ENCODE measurements at places on chromosomes 11 and 22.

- DNase-seq: no peak
Observed at GRCh38 chr11:123410218-123410549, 19.9 kb upstream of the GRAMD1B start.

DNA sequence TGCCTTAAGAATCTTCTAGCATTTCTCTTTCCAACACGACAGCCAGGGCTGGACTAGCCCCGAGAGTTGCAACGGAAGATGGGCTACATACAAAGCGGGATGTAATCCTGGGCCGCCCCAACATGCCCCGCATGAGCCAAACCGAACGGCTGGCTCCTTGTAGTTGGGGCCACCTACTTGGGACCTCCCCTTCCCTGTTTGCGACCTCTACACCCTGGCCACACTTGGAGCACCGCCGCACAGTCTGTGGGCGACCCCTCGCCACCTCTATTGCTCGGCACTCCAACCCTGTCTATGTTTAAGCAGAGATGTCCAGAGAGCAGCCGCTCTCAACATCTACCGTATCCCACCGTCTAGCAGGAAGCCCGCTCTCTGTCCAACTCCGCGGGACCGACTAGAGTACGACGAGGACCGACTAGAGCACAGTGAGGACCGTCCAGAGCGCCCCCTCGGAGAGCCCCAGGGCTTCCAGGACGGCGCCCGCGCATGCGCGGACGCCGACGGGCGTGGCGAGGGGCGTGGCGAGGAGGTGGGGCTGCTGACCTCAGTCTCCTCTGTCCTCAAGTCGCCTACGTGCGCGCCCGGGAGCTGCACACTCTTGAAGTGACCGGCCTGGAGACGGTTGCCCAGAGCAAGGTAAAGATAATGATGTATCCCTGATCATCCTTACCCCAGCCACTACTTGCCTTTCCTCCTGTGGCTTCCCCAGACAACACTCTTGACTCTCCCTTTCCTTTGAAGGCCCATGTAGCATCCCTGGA is 32.3 kb downstream of the NEAT1 start:
- peak; percentile 44 for DNase-seq

- DNase-seq: no peak
Observed at GRCh38 chr11:106585061-106585460, 433.2 kb downstream of the GUCY1A2 start.

DNA sequence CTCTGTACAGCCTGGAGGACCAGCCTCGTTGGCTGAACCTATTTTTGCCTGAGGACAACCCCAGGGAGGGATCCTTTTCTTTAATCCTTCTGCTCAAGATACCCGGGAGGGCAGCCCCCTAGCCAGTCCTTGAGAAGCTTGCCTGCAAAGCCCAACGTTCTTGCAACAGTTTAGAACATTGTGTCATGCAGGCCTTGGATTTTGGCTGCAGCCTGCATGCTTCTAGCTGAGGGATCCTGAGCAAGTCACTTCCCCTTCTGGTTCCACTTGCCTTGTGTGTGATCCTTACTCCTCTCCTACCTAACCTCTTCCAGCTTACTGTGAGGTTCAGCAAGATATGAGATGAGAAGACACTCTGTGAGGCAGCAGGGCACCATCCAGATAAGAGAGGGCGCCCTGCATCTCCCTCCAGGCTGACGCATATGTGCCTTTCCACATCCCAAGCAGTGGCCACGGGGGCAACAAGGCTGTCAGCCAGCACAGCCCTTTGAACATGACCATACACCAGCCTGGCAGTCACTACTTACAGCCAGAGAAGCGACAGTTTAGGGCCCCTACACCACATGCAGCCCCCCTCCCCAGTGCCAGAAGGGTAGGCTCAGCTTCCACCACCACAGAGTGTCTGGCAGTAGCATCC is 76.1 kb downstream of the C11orf58 start:
- DNase-seq: no peak

DNA sequence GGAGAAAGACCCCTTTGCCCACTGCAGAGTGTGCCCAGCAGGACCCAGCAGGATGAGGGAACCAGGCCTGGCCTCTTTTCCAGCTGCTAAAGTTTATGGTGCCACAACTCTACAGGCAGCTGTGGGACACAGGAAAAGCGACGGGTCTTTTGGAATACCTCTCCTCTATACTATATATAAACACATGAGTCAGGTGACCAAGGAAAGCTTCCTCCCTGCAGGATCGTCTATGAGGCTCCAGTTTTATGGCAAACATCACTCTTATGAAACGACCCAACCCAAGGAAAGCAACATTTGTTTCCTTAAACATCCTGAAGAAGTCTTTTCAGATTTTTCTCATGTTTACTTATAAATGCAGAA is 102.8 kb upstream of the AKIP1 start:
- DNase-seq: no peak

DNA sequence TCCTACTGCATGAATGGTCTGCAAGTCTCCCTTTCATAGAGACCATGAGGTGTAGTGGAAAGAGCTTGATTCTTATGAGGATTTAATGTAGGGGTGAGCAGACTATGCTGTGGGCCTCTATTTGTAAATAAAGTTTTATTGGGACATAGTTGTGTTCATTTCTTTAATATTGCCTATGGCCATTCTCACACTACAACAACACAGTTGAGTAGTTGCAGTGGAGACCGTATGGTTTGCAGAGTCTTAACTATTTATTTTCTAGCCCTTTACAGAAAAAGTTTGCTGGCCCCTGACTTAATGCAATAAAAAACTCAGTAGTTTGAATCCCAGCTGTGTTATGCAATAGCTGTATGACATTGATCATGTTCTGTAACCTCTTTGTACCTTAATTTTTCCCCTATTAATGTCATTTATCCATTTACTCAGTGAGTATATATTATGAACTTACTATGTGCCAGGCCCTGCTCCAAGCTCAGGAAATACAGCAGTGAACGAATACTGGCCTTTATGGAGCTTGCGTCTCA is 106.3 kb downstream of the ATXN10 start:
- DNase-seq: no peak

DNA sequence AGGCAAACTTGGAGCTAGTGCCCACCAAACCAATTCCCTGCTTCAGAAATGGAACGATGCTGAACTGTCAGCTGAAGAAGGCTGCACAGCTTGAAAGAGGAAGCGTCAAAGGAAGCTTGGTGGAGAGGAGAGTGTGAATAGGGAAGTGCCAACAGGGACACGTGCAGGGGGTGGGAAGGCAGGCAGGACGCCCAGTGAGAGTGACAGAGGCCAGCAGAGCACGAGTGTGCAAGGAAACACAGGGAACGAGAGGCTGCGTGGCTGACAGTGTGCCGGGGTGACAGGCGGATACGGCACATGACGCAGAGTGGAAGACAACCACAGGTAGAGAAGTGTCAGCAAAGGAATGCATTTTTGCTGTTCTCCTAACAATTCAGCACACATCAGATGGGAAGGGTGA is 196.4 kb downstream of the LARGE1 start:
- no peak for DNase-seq

DNA sequence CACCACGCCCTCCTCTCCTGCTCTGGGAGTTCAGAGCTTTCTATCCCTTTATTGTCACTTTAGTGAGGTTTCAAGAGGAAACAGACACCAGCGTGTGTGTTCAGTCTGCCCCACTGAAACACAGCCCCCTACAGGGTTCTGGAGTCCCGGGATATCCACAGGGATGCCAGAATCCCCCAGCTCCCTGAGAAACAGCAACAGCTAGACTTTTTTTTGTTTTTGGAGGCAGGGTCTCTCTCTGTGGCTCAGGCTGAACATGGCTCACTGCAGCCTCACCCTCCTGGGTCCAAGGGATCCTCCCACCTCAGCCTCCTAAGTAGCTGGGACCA is 10.4 kb downstream of the SULT4A1 start:
- DNase-seq: no peak

GRCh38 chr11:19664886-19665548 is 47.6 kb upstream of the NAV2 start:
- no peak for DNase-seq

DNA sequence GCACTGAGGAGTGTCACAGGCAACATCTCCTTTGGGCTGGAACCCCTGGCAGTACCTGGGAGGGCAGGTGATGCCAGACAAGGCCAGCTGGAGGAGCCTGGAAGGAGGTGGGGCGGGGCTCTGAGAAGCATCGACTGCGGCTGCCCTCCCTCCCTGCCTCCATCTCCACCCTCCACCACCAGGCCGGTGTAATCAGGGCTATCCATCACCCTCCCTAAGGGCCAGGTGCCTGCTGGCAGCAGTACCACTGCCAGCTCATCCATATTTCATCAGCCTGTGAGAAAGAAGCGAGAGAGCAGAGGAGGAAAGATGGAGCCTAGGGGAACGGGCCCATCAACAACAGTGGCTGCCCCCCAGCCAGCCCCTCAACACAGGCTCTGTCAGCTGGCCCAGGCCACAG is 51.4 kb upstream of the RASD2 start:
- no peak for DNase-seq

DNA sequence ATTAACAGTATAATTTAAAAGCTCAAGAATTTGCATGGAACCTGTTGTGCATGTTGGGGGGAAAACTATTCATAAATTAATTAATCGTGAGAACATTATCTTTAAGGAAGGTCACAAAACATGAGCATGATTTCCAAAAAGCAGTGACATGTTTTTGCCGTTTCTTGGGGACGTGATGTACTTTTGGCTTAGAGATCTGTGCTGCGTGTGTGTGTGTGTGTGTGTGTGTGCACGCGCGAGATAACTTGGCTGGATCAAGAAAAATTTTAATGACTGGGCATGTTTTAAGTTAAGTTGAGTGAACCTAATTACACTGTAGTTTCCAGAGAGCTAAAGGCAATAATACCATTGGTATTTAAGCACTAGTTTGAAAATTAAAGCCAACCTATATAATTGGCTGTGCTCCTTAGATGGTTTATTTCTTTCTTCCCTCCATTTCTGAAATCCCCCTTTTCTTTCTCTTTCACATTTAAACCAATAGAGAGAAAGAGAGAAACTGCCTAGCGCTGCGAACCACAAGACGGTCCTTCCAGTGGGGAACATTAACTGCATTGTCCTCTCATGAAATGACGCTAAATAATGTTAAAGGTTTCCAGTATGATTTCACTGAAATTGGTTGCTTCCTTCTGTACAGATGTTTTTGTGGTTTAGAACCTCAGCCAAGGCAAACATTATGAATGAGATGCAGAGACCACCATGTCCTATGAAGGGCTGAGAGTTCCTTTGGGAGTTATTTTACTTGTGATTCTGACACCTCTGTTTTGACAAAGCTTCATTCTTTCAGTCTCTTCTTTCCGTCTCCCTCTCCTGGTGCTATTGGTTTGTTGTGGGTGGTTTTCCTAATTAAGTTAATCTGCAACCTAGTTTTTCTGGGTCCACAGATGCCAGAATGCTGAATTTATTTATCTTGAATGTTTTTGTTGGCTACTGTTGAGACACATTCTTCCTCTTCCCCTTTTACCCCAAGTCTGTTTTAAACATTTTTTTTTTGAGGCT is 51.7 kb downstream of the ZBTB16 start:
- no peak for DNase-seq

- no peak for DNase-seq
Observed at GRCh38 chr11:116931206-116931953, 94.0 kb upstream of the APOA1 start.

Measured in activated naive CD4-positive, alpha-beta T cell (primary cell).